Immature natural killer cell (primary cell): ENCODE measurements at places on chromosomes 2 and 18. TPM values are rescaled to one million over a fixed set of nuclear protein-coding genes. Genes with fewer than 3 reads are reported as not detected.

DNA sequence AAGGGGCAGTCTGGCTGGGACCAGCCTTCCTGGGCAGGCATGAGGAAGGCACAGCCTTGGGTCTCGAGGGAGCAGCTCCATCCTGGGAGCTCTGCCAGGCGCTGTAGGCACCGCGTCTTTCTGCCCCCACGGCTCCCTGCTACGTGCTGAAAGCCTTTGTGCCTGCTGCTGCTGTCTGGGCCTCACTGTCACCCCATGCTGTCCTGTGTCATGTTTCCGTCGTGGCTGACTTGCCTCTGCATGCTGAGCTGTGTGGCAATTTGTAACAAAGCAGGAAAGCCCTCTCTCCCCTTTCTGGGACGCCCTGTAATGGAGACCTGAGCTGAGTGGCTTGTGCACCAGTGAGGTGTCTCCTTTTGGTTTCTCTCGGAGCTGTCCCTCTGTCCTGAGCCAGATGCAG lies 152.5 kb downstream of the TSN start:
- no peak for DNase-seq

GRCh38 chr2:62660582-62661262 lies 44.8 kb upstream of the EHBP1 start:
- no peak for DNase-seq

PIEZO2 gene
- polyA plus RNA-seq = not detected

MAB21L4 gene
- polyA plus RNA-seq = not detected

- no peak for DNase-seq
These were observed 158.5 kb downstream of the INSIG2 start for GRCh38 chr2:118246726-118247125.

DNA sequence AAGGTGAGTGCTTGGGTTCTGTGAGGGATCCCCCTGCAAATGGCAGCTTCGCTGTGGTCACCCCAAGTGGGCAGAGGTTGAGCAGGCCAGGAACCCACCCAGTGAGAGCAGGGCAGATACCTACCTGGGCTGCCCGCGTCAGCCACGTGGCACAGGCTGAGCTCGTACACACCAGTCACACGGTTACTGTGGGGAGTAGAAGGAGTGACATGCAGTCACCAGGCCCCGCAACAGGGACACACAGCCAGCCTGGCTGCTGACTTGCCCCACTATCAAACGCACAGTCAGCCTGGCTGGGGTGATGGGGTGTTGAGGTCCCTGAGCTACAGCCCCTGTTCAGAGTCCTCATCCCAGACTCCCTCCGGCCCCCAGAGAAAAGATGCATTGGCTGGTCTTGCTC lies 32.2 kb downstream of the AQP12A start:
- DNase-seq = no peak

- no peak for DNase-seq
These were observed 22.8 kb downstream of the TRABD2A start for GRCh38 chr2:84858123-84858522.

DNA sequence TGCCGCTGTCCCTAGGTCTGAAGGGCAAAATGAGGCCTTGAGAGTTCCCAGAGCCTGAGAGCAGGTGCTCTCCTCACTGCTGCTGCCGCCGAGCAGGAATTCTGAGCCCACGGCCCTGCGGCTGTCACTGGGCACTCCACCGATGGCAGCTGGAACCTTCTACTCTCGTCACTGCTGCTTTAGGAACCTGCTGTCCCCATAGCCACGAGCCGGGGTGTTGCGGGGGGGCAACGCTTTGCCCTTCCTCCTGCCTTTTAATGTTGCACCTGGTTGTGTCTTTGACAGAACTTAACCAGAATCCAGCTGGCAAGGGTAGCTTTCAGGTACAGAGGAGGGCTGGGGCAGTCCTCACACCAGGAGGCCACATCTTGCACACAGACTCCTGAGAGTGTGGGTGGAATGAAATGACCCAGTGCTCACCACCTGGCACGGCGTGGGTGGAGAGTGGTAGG lies 32.3 kb downstream of the NCK2 start:
- DNase-seq = no peak

SAG gene
- polyA plus RNA-seq = not detected

ACTG2 gene
- polyA plus RNA-seq = not detected

SMC6 gene
- 14.6 TPM for polyA plus RNA-seq

CYS1 gene
- polyA plus RNA-seq = not detected

DNA sequence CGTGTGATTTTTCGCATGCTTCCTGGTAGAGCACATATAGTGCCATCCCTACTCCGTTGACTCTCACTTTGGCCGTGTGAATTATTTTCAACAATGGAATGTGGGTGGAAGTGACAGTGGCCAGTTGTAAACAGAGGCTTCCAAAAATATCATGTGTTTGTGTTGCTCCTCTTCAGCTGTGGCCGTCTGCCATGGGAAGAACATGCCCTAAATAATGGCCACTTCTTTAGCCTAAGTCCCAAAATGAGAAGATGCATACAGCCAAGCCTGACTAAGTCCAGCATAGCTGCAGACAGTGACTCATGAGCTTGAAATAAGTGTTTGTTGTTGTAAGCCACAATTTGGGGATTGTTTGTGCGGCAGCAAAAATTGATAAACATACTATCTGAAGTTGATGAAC lies 8.9 kb upstream of the GALNT1 start:
- no peak for DNase-seq

HOXD13 gene
- not detected for polyA plus RNA-seq

DNA sequence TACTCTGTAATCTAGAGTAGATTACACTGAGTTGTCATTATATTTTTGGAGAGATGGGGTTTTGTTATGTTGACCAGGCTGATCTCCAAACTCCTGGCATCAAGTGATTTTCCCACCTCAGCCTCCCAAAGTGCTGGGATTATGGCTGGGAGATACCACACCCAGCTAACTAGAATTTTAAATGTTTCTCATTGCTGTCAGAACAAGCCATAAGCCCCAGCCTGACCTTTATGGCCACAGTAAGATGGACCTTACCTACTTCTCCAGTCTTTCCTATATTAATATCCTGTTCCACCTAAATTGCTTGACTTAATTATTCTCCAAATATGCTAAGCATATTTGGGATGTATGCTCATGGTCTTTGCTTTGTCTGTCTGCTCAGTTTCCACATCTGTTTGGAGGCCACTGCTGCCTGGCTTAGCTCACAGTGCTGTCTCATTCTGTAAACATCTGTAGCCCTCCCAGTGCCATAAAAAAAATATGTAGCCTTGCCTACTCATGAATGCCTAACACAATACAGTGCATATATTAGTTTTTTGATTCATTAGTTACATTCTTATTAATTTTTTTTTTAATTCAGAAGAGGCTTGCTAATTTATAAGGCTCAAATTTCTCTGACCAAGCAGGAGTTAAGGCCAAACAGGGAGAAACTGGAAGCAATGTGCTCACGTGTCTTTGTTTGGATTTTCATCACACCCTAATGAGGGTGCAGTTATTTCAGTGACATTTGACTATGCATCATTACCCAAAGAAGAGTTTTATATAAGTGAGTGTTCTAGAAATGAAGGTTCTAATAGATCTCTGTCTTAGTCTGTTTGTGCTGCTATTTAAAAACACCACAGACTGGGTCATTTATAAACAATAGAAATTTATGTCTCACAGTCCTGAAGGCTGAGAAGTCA lies 45.3 kb upstream of the PSME4 start:
- no peak for DNase-seq

GRCh38 chr2:151638191-151638933 lies 95.9 kb downstream of the NEB start:
- DNase-seq = peak; percentile 57

DNA sequence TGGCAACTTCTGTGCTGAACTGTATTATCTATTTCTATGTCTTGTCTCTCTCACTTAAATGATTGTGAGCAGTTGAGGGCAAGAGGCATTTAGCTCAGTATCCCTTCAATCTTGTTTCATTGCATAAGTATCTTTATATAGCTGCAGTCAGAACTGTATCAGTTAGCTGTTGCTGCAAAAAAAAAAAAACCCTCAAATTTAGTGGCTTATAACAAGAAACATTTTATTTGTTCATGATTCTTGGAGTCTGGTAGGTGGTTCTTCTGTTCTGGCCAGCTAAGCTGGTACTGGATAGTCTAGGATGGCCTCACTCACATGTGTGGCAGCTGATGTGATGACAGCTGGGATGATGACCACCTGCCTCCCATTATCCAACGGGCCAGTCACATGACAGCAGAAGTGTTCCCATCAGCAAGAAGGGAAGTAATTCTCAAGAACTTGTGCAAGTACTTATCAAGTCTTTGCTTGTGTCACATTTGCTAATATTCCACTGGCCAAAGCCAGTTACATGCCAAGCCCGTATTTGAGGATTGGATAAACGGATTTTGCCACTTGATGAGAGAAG lies 67.8 kb downstream of the SLC4A3 start:
- no peak for DNase-seq

DNA sequence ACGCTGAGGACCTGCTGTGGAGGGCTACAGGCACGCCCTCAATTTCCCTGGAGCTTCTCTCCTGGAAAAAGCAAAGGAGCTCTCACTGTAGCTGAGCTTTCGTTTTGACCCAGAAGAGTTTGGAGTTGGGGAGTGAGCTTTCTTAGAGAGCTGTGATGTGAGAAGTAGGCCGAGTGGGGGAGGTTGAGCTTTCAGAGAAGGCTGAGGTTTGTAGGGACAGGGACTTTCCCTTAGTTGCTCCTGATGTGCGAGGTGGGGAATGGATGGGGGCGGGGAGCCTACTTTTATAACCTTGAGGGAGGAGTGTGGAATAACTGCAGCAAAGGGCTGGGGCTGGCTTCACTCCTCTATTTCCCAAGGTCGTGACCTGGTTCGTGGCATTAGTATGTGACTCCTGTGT lies 47.1 kb downstream of the ZNF532 start:
- no peak for DNase-seq

PLEKHH2 gene
- polyA plus RNA-seq = not detected

GRCh38 chr2:149860276-149860921 lies 272.8 kb upstream of the MMADHC start:
- no peak for DNase-seq

GRCh38 chr2:151315381-151315903 lies 26.0 kb upstream of the NMI start:
- no peak for DNase-seq

KCNG2 gene
- not detected for polyA plus RNA-seq

IL1F10 gene
- polyA plus RNA-seq = not detected

- peak; percentile 86 for DNase-seq
These were observed 2.9 kb upstream of the NEURL3 start for GRCh38 chr2:96507957-96508520.

DNA sequence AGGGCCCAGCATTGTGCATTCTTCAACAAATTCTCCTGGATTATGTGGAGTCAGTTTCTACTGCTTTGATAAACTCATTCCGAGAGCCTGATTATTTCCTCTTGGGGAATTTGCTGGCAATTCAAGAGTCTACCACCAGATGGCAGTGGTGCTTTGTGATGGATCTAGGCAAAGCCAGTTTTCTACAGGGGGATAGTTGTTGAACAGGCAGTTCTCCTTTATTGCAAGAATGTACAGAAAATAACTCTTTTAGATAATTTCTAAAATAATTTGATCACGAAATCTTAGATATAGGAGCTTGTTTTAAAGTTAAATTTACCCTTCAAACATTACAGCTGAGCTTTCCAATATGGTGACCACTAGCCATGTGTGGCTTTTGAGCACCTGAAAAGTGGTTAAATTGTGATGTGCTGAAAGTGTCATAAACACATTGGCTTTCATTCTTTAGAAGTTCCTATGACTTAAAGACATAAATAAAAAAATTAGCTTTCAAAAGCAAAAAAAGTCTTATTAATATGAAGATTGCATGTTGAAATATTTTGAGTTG lies 66.7 kb upstream of the HAAO start:
- DNase-seq = peak; percentile 47

DSC1 gene
- not detected for polyA plus RNA-seq

DNA sequence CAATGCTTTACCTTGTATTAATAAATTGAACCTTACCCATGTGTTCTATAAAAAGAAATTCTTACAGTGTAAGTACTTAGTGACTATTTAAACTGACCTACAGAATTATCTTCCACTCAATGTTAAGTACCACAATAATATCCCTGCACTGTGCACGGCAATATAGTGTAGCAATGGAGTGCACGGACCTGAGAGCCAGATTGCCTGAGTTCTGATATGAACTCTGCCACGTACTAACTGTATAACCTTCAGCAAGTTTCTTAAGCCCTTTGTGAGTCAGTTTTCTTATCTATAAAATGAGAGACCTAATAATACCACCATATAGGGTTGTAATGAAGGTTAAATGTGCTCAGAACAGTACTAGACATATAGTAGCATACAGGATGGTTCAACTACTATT lies 66.2 kb downstream of the GPR39 start:
- DNase-seq = no peak

SMYD5 gene
- 7.0 TPM for polyA plus RNA-seq

DNA sequence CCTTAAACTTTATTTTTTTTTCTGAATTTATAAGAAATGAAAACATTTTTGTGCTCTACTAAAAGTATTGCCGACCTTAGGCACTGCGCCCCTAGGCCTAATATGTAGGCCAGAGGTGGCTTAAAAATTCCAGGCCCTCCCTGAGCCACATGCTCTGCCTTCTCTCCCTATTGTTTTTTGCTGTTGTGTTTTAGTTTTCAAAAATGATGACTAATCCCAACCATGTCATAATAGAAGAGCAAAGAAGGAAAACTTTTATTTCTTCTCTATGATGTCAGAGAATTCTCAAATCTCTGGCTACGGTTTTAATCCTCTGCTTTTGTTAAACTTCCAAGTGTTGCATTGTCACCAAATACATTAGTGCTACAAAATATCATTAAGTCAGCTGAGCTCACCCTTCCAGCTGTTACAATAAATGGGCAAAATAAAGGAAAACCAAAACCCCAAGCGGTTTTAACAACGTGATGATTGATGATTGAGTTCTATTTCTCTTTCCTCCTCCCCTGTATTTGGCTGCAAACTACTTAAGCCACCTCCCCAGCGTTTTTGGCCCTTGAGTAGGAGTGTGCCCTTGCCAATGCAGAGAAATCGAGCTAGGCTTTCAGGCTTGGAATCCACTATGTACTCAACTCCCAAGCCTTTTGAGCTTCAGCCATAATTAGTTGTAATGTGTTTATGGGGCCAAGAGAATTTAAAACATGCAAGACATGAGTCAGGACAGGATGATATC lies 163.5 kb upstream of the POU3F3 start:
- DNase-seq = no peak

GRCh38 chr2:48459921-48460320 lies 70.0 kb upstream of the STON1 start:
- DNase-seq = no peak

MPP4 gene
- not detected for polyA plus RNA-seq

SERPINB3 gene
- not detected for polyA plus RNA-seq

ESPNL gene
- not detected for polyA plus RNA-seq

TET3 gene
- polyA plus RNA-seq = 1.2 TPM

- no peak for DNase-seq
These were observed 209.3 kb upstream of the SALL3 start for GRCh38 chr18:78770139-78770822.

- DNase-seq = peak; percentile 71
These were observed 646 bp downstream of the PHLPP1 start for GRCh38 chr18:62715759-62716615.

APLF gene
- 0.74 TPM for polyA plus RNA-seq

GRCh38 chr2:211709389-211709788 lies 829.2 kb downstream of the ERBB4 start:
- no peak for DNase-seq
